ENCODE measurements at places on chromosomes 13 and 19.

DNA sequence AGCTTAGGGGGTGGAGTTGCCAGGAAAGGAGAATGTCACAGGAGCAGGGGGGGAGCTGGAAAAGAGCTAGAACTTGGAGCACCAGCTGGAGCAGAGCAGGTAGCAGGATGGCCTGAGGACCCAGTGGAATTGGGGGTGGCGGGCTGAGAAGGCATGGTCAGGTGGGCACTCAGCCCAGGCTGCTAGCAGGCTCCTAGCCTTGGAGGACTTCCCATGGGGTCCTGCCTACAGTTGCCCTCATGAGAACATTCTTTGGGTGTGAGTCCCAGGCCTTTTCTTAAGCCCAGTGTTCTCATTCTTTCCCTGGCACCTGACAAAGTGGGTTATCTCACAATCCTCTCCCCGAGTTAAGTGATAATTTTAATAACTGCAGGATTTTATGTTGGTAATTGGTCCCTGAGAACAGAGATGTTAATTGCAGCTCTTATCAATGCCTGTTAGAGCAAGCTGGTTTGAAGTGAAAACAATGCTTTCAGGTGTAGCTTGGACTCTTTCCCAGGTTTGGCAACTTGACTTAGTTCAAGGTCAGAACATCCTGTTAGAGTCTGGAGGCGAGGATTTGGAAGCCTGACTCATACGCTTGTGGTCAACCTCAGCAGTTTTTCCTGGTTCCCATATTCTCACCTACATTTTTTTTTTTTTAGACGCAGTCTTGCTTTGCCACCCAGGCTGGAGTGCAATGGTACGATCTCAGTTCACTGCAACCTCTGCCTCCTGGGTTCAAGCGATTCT, 18.1 kb upstream of the OLFM4 start:
- no peak for DNase-seq

- DNase-seq = no peak
Measured at GRCh38 chr13:97307882-97308624, 85.9 kb downstream of the MBNL2 start.

DNA sequence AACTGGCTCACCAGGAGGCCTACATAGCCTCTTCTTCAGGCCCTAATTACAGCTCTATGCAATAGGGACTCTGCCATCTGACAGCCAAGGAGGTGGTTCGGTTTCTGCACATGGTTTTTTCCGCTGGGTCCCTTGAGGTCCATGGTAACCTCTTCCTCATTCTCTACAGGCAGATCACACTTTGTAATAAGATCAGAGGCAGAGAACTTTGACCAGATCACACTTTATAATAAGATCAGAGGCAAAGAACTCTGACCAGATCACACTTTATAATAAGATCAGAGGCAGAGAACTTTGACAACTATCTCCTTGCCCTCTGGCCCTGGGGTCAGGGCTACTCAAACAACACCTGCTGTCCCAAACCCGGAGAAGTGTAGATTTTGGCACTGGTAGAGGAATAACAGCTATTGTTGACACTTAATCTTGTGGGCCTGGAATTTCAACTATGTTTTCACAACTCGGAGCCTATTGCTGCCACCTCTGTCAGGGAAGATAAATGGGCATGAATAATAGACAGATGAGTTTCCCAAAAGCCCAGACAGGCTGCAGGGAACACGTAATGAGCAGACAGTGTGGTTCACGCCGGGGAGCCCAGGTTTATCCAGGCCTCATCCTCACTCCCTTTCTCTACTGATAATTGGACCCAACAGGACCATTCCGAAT, 246.1 kb downstream of the UQCRFS1 start:
- no peak for DNase-seq

DNA sequence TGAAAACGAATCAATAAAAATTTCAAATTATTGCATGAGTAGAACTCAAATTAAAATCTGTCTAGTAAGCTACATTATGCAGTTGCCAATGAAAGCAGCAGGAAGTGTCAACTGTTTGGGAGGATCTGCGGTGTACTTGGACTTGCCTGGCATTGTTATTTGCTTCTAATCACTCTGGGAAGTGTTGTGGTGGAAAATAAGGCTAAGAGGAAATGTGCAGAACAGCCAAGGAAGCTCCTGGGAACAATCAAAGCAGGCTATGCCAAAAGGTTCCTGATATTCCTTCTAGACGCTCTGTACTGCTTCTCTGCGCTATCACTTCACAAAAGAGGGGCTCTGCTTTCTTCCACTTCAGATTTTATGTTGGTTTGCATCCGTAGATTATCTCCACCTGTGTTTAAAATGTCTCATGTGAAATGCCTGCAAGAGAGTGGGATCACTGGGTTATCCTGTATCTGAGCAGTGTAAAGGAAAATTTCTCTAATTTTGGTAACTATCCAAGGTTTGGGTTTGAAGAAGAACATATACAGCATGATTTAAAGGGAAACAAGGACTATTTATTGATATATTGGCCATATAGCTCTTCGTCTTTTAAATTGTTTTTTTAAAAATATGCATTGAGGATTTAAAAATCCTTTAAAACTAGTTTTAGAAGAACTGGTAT, 182.7 kb upstream of the CSNK1A1L start:
- DNase-seq = no peak

DNA sequence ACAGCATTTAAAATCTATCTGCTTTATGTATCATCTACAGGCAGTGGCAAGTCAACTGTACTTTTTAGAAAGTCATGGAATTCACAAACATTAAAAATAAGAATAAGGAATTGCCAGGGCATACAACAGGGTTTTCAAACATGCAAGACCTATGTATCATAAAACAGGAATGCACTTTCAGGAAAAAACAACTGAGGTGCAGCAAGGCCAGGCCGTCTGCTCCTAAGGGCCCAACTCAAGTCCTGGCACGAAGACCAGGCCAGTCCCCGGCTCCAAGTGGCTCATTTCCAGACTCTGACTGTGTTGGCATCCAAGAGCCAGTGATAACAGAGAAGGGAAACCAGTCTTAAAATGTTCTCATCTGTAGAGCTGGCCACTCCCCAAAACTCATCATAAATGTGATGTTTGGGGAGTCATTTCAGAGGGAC, 7.1 kb downstream of the RFX2 start:
- peak; percentile 84 for DNase-seq

DNA sequence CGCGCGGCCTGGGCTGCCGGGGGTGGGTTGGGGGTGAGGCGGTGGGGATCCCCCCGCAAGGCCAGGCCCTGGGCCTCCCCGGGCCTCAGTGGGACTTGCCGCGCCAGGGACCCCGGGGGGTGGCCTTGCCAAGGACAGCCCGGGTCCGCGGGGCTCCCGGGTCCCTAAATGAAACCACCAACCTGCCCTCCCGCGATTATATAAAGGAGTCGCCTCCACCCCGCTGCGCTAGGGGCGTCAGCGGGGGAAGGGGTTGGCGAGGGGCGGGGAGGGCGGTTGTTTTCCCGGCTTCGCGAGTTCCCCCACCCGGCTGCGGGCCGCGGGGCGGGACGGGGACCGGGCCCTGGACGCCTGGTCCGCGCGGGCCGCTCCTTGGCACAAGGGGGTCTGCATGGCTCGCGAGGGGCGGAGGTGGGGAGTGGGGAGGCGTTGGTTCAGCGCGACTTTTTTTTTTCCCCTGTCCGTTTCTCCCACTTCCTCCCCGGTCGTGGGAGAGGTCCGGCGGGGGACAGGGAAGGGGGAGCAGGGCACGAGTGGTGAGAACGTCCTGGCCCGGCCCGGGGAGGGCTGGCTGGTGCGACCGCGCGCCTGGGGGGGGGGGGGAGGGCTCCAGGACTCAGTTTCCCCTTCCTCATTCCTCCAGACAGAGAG, 822 bp upstream of the ZBTB7A start:
- DNase-seq = no peak

DNA sequence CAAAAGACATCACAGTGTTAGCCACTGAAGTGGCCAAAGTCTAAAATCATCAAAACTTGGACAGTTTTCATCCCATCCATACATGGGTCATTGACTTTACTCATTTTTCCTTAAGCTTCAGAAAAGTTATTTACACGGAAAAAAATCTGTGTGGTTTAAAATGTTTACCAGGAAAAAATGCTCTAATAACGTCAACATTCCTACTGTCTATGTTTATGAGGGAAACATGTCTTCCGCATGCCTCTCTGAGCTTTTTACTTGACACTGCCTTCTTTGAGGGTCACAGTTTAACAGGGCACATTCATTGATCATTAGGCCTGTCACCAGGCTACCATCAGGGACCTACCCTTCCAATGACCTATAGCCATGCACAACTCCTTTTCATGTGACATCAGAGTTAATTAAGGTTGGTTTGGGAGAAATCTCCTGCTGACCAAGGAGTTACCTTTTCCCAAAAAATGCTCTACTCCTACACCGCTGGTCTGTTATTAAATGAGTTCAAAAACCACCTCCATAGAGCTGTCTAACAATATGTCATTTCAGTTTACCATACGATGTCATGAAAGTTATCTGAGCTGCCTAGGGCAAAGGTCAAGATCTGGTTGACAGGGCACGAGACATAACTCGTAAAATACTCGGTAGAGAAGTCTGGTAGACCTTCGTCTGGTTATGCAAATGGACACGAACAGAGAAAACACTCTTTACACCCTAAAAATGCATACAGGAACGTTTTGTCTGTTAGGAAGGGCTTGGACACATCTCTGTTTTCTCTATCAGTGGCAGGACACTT, 17.8 kb downstream of the FLT1 start:
- DNase-seq = no peak
